ENCODE measurements at places on chromosomes 3 and 15.

GRCh38 chr3:191412759-191413158 lies 48.2 kb upstream of the PYDC2 start:
- no peak for DNase-seq

DNA sequence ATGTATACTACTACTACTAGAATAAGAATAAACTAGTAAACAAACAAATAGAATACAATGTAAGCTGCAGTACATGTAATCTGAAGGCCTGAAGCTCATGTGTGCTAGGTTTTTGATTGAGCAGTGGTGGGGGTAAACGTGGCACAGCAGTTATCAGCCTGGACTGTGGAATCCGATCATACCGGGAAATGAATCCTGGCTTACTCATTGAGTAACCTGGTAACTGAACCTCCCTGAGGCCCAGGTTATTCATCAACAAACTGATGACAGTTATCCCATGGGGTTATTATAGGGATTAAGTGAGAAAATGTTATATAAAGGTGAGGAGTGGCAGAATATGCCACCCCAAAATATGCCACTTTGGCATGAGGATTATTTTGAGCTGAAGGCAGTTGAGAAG lies 339.1 kb downstream of the FHIT start:
- no peak for DNase-seq

- DNase-seq = no peak
Measured at GRCh38 chr3:39013289-39013688, 38.5 kb downstream of the SCN11A start.

GRCh38 chr3:153666991-153667740 lies 454.0 kb upstream of the ARHGEF26 start:
- no peak for DNase-seq
